Stimulated activated CD8-positive, alpha-beta memory T cell treated with anti-CD3 and anti-CD28 coated beads, Interleukin-7, amount 100 ng/mL, for 24 hours (primary cell): ENCODE measurements at places on chromosomes 16 and 17.

- DNase-seq = no peak
Measured at GRCh38 chr16:11530171-11530940, 56.4 kb downstream of the LITAF start.

DNA sequence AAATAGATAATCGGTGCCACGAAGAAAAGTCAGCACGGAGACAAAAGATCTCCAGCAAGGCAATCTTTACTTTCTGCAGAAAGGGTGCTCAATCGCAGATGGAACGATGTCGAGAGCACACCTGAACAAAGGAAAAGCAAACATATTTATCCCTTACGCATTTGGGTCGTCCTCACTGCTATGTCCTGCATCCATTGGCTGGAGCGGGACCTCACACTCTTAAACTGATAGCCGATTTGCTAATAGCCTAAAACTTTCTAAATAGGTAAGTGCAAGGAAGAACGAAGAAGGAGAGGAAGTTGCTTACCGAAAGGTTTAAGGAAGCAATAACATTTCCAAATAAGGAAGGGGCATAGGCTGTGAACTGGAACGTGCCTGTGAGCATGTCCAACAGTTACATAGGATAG is 1.2 kb upstream of the AKAP10 start:
- no peak for DNase-seq

- no peak for DNase-seq
Measured at GRCh38 chr17:62718429-62718828, 89.7 kb downstream of the MARCHF10 start.

- no peak for DNase-seq
Measured at GRCh38 chr16:873243-873661, 72.7 kb upstream of the GNG13 start.
